Thymus (tissue), 14 donors: ENCODE measurements at places on chromosomes 7 and 10. TPM values are rescaled to one million over a fixed set of nuclear protein-coding genes. Genes with fewer than 3 reads are reported as not detected.

Gene CACNA2D1
- total RNA-seq: 8.4 TPM

Gene RPEL1
- total RNA-seq: 0.05 TPM

Gene COL26A1
- total RNA-seq: 3.0 TPM

DNA sequence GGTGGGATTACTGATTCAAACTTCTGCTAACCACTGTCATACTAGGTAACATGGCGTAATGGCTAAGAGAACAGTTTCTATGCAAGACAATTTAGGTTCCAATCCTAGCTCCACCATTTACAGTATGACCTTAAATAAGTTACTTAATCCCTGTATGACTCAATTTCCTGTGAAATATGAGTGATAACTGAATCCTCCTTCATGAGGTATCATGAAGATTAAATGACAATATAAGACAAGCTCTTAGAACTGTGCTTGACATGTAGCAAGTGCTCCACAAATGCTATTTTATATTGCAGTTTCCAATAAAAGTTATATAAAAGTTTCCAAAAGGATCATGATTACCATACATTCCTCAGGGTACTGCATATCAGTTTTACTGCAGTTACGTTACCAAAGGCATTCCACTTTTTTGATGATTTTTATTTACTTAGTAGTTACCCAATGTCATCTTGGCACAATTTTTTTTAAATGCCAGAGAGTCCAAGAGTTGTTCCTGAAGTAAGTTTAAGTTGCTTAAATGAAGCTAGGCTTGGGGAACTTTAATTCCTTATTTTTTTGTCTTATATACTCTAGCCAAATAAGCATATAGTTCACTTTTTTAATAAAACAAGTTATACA lies 7.1 kb downstream of the DOCK4 start:
- DNase-seq: no peak

DNA sequence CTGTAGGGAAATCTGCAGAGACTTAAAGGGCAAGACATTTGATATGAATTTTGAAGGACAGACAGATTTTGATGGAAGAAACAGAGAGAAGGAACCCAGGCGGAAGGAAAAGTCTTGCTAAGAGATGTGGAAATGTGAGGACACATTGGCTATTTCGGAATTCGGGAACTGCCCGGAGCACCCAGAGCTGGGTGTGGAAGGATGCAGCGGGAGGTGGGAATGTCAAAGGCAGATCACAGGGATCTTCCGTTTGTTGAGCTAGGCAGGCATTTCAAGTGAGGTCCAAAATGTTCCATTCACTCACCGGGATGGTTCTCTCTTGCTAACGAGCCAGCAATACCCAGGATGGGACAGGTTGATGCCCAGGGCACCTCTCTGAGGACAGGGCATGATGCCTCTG lies 87.2 kb upstream of the CTBP2 start:
- DNase-seq: no peak

GRCh38 chr10:72170263-72170662 lies 45.5 kb upstream of the ANAPC16 start:
- no peak for DNase-seq

GRCh38 chr7:27532314-27532713 lies 130.4 kb downstream of the HIBADH start:
- DNase-seq: no peak

DNA sequence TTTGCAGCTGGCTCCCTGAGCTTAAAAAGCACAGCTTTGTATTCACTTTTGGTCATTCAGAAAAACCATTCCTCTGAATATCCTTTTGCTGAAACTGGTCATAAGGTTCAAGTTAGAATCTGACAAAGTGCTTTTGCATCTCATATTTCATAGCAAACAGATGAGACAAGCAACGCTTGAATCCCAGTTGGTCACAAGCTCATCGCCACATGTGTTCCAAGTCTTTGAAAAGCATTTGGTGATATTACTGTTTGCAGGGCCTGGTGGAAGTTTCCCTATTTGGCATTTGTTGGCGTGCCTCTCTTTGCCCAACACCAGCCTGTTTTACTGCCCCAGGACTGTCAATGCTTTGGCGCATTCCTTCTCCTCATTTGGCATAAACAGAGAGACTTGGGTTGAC lies 10.3 kb downstream of the TACC2 start:
- DNase-seq: no peak

DNA sequence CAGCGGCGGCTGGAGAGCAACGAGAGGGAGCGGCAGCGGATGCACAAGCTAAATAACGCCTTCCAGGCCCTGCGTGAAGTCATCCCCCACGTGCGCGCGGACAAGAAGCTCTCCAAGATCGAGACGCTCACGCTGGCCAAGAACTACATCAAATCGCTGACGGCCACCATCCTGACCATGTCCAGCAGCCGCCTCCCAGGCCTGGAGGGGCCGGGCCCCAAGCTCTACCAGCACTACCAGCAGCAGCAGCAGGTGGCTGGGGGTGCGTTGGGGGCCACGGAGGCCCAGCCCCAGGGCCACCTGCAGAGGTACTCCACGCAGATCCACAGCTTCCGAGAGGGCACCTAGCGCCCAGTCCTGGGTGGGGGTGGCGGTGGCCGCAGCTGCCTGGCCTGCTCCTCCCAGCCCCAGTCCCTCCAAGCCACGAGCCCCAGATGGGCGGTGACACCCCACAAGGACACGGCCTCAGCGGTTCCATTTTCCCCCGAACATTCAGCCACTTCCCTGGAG lies 1.3 kb downstream of the BHLHA15 start:
- no peak for DNase-seq

- no peak for DNase-seq
Measured at GRCh38 chr10:116151076-116151475, 121.9 kb downstream of the GFRA1 start.

- no peak for DNase-seq
Measured at GRCh38 chr7:67809586-67809985, 813.0 kb downstream of the TYW1 start.

GRCh38 chr10:44589181-44589943 lies 204.5 kb upstream of the CXCL12 start:
- no peak for DNase-seq
